ENCODE measurements at places on chromosomes 5 and 9. TPM values are rescaled to one million over a fixed set of nuclear protein-coding genes. Genes with fewer than 3 reads are reported as not detected.

The GABRP gene
- total RNA-seq = not detected

DNA sequence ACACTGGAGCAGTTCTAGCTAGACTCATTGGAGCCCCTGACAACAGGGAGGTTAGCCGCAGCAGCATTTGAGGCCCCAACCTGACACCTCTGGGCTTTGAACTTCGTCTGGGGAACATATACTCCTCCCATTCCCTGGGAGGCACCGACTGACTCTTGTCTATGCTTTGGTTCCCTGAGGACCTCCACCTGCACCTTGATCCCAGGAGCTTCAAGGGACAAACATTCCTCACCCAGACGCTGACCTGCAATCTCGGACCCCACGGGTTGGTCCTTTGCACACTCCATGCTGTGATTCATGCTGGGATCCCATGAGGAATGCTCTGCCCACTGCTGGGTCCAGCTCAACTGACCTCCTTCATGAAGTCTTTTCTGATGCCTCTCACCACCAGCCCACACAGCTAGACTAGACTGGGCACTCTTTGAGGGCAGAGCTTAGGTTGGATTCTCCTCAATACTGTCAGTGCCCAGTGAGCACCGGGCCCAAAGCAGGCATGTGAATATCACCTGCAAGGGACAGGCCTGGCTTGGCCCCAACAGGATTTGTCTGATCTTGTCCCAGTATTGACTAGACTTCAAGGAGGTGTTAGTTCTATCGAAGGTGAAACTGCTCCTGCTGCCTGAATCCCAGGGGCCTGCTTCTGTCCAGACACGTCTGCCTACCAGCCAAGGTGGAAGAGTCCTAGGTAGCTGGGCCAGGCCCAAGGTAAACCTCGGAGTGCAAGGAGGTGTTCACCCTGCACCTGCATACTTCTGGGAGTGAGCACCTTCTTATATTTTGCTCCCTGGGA, 51.8 kb upstream of the ZBTB43 start:
- no peak for ATAC-seq

The SPINK6 gene
- not detected for total RNA-seq

DNA sequence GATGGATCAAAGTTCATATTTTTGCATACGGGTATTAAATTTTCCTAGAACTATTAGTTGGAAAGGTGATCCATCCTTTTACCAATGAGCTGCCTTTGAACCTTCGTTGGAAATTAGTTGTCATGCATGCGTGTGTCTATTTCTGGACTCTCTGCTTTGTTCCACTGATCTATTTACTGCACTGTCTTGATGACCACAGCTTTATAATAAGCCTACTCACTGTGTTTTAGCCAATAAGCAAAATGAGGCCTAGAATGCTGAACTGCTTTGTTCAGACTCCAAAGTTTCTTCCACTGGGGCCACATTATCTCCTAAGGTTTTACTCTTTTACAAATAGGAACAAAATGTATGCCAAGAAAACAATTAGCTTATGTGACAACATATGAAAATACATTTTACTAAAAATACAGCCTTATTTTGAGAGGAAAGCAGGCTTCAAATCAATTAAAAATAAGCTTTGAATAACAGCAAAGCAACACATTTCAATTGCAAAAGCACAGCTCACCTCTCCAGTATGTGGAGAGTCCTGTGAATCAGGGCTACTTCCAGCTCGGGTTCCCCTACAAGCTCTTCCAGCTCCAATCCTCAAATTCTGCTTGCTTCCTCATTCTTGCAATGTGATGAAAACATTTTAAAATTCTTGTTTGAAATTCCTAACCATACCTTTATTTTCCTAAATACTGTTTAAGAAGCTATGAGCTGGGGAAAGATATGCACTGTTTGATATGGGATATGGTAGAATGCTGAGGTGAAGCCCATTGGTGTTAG, 72.0 kb downstream of the RETREG1 start:
- no peak for ATAC-seq

DNA sequence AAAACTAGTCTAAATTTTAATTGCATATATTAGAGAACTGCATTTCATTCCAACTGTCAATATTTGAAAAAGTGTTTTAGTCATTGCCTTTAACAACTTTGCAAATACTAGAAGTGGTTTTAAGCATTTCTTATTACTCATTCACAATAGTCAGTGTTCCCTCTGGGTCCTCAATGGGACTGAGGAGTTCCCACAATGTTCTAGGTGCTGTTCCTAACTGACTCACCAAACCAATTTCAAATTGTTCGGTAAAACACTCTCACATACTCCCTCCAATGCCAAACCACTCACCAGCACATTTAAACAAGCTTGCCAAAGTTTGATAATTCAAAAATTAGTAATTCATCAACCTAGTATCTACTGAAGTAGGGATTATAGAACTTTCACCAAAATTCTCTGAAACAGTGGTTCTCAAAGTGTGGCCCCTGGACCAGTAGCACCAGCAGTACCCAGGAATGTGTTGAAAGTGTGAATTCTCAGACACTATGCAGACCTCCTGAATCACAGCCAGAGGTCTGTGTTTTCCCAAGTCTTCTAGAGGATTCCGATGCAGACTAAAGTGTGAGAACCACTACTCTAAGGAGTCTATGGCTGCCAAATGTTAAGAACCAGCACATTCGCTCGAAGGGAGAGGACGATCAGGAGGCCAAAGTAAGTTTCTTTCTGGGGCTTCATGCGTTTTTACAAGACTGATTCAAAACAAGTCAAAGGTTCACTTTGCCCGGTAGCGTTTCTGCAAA, 72.8 kb downstream of the APBA1 start:
- ATAC-seq = no peak

The AFAP1L1 gene
- 20.6 TPM for total RNA-seq

The OBP2B gene
- total RNA-seq = not detected

The TTC23L gene
- total RNA-seq = 0.73 TPM

GRCh38 chr5:111133436-111133751, 41.2 kb downstream of the WDR36 start:
- ATAC-seq = no peak

Measured in gastroesophageal sphincter (tissue), 4 donors.